ENCODE measurements at places on chromosomes 16 and 17.

DNA sequence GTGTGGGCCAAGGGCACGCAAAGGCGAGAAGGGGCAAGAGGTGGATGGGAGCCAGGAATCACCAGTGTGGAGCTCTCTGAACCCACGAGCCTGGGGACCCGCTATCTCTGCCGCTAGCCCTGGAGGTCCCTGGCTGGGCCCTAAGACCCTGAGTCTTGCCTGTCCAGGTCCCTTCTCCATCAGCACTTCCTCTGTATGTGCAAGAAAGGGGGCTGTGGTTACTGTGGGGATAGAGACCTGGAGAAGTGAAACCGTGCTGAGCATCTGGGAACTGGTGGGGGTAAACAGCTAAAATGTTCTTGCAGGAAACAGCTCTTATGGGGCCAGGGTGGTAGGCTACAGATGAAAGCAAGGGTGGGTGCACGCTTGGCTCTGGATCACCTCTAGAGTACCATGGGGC, 3.1 kb downstream of the SPNS3 start:
- DNase-seq = no peak

GRCh38 chr16:3727806-3728381, 10.6 kb upstream of the TRAP1 start:
- DNase-seq = no peak

DNA sequence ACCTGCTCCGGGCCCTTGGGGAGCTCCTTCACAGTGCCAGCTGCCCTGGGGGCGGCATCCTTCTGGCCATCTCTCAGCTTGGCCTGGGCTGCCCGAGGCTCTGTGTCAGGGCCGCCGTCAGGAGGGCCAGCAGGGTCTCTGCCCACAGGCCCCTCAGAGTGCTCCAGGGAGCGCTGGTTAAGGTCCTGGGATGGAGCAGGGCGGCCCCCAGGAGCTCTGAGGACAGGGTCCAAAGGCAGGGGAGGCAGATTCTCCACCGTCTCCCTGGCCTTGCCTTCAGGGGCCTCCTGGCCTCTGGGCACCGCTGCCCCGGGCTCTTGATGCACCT, 7.2 kb downstream of the NDUFAF8 start:
- no peak for DNase-seq

DNA sequence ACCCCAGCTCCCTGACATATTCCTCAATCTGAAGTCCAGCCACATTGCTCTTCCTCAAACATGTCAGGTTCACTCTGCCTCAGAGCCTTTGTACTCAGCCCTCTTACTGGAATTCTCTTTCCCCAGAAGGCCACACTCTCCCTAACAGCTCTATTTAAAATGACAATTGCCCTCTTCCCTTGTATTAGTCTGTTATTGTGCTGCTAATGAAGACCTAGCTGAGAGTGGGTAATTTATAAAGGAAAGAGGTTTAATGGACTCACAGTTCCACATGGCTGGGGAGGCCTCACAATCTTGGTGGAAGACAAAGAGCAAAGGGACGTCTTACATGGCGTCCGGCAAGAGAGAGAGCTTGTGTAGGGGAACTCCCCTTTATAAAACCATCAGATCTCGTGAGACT, 46.0 kb downstream of the HS3ST2 start:
- no peak for DNase-seq

DNA sequence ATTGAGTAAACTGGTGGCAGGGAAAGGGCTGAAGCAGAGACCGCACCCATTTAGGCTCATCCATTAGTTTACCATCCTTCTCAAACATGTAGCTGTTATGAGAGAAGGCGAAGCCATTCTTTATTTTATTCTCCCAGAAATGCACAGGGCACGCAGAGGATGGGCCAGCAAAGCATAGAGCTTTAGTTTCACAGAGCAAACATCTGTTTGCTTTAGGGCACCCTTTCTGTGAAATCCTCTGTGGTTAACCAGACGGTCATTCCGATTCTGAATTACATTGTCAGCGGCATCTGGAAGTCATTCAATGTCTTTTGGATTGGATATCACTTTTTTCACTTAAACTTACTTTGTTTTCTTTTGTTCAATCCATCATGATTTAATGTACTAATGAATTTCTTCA, 96.0 kb downstream of the TOX3 start:
- DNase-seq = no peak

- no peak for DNase-seq
These were observed 26.9 kb upstream of the CDH15 start for GRCh38 chr16:89144681-89145080.

DNA sequence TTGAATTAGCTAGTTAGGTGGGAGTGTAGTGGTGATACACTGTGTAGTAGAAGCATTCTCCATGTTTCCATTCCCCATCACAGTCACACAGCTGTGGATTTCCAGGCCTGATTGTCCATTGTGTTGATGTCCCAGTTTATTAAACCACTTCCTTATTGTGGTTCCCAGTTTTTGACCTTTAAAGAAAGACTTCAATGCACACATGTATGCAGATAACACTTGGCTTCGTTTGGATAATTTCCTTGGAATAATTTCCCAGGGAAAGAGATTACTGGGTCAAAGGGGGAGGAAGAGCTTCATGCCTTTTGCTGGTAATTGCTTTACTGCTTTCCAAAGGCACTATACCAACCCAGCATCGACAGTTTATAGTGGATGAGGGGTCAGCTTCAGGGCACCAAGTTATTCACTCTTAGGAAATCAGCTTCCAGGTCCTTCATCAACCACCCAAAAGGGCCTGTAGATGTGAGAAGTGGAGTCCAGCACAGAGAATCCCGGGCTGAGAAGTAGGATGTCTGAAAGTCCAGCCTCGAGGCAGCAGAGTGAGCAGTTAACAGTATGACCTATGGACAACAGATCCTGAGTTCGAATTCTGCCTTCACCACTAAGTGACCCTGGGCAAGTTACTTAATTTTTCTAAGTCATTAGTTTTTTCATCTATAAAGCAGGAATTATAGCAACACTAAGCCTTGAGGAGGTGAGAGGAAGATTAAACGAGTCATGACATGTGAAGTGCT, 31.3 kb upstream of the TNS4 start:
- no peak for DNase-seq

- no peak for DNase-seq
These were observed 721 bp downstream of the TBCD start for GRCh38 chr17:82752371-82753200.
